ENCODE measurements at places on chromosomes 16 and 17.

DNA sequence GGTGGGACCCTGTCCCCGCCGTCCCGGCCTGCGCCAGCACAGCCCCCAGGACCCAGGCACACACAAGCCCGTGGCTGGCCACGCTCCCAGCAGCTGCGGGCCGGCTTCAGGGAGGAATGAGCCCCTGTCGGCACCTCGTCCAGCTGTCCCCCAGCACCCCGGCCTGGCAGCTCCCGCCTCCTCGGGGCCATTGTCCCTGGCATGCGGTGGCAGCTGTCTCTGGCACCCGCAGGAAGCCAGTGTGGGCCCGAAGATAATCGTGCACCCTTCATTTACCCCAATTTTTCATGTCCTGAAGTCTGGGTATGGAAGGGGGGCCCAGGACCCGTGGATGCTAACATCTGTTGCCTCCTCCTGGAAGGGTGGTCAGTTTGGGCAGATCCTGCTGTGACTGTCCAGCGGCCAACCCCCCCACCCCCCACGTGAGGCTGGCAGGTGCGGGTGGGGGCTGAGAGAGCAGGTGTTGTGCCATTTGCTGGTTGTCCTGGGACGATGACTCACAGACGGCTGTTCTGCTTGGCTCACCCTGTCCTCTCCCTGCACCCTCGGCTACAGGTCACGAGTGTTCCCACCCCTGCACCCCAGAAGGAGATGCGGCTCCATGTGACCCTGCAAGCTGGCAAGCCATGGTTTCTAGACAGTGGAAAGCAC is 4.0 kb upstream of the LMF1 start:
- DNase-seq: no peak

DNA sequence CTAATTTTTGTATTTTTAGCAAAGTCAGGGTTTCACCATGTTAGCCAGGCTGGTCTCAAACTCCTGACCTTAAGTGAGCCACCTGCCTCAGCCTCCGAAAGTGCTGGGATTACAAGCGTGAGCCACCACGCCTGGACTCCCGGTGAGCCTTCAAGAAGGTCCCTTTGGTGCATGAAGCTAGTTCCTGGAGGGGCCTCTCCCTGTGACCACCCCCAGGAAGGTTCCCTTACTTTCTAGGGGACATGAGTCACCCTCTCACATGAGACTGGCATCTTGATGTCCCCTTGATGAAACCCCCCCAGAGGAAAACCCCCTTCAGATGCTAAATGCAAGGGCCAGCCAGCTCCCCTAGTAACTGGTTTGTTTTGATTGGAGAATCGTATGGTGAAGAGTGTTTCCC is 12.8 kb downstream of the CARHSP1 start:
- no peak for DNase-seq

DNA sequence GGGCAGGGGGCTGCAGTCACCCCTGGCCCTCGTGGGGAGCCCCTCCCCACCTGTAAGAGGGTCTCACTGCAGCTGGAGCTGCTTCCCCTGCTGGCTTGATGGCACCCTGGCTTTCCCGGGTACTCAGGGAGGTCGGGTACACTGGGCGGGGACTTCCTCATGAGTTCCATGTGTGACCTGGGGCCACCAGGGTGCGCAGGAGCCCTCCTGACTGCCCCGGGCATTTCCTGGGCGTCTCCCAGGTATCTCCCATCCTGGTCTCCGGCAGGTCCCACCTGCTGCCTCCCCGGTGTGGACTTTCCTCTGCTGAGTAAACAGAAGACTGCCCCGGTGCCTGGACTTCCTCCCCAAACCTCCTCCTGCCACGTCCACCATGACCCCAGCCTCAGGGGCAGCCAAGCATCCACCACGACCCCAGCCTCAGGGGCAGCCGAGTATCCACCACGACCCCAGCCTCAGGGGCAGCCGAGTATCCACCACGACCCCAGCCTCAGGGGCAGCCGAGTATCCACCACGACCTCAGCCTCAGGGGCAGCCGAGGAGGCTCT is 40.9 kb downstream of the CBFA2T3 start:
- no peak for DNase-seq

- DNase-seq: peak; percentile 61
These were observed 44.1 kb upstream of the SEC14L1 start for GRCh38 chr17:77096570-77097214.

- DNase-seq: peak; percentile 32
These were observed 677 bp downstream of the SNTB2 start for GRCh38 chr16:69187446-69188235.

DNA sequence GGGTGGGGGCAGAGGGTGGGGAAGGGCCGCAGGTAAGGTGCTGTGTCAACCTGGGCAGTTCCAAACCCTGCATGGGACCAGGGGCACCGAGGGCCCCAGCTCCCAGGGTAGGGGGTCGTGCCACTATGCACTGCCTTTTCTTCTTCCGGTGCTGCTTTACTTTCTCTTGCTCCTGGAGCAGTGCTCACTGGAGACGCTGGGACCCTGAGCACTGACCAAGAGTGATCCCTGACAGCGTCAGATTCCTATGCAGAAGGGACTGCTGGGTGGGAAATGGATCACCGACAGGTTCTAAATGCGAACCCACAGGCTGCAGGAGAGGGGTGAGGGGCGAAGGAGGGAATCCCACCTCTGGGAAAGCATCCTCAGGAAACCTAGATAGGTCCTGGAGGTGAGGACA is 470.1 kb downstream of the SOX9 start:
- no peak for DNase-seq

DNA sequence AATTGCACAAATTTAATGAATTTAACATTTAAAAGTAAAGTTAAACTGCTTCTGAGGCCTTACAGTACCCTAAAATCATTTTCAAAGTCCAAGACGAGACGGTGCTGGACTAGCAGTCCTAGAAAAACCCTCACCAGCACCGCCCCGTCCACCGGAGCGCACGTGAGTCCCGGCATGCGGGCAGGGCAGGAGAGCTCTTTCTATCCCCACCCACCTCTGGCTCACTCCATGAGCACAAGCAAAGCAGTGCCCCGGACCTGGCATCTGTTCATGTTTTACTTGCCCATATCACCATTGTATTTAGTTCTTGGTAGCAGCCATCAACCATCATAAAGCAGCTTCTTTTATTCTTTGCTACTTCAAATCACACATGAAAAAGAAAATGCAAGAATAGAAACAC is 41.7 kb downstream of the ANKRD11 start:
- DNase-seq: no peak
